ENCODE measurements at places on chromosomes 1 and 21. TPM values are rescaled to one million over a fixed set of nuclear protein-coding genes. Genes with fewer than 3 reads are reported as not detected.

DNA sequence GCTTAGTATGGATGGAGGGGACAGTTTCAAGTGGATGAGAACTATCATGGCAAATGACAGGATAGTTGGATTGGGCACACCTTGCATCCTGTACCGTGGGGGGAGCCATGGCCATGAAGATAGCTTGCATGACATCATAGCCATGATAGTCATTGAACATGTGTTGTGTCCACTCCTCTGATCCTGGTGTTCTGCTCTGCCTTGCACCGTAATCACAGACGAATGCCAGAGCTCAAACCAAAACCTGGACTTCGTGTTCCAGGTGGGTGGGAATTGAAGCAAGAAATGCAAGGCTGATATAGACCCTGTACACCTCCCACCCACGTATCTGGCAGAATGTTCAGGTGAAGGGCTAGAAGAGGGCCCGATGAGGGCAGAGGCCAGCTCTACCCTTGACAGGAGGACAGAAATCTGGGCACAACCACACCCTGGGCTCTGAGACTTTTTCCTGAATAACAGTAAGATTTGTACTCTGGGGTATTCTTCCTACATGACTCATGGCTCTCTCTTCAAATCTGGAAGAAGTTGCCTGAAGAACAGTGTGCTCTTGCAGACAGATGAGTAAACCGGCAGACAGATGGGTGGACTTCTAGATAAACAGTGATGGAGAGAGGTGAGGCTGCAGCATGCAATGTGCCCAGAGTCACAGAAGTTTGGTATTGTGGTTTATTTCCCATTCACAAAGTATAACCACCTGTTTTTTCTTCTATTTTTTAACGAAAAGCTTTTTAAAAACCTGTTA is 45.0 kb downstream of the KCNJ6 start:
- no peaks in the 10 kb centered on the region for H3K4me1 ChIP-seq
- DNase-seq: no peak
- no peak overlapping the region for H3K4me3 ChIP-seq
- no peak overlapping the region for H3K27ac ChIP-seq

DNA sequence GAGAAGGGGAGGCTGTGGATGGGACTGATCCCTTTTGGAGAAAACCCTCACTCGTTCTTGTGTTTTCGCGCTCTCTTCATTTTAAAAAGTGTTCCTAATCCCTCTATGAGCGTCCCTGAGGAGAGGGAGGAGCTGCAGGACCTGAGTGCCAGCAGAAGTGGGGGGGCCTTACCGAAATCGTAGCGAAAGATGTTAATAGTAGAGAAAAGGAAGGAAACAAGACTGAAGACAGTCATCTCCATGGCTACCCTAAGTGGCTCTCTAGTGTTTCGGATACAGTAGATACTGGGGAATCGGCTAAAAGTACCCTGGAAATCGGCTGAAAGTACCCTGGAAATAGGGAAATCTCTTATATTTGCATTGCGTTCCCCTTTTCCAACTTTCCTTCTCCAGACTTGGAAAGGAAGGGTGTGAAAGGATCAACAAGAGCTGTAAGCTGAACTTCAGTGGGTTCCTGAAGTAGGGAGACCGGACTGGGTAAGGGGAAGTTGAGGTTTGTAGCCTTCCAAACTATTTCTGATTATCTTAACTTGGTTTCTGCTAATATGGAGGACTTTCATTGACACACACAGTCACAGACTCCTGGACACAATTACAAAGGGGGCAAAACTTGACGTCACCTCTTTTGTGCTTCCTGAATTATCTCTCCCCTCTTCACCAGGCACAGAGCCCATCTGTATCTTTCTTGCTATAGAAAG is 486 bp upstream of the DSTYK start:
- H3K4me3 ChIP-seq: peak overlapping the region; percentile 93
- peaks cover 20% of the 10 kb centered on the region for H3K4me1 ChIP-seq
- no peak for DNase-seq
- H3K27me3 ChIP-seq: no peaks in the 10 kb centered on the region
- peak overlapping the region; percentile 98 for H3K27ac ChIP-seq
- H3K36me3 ChIP-seq: no peaks in the 10 kb centered on the region

The CCDC17 gene
- 0.11 TPM for polyA plus RNA-seq

DNA sequence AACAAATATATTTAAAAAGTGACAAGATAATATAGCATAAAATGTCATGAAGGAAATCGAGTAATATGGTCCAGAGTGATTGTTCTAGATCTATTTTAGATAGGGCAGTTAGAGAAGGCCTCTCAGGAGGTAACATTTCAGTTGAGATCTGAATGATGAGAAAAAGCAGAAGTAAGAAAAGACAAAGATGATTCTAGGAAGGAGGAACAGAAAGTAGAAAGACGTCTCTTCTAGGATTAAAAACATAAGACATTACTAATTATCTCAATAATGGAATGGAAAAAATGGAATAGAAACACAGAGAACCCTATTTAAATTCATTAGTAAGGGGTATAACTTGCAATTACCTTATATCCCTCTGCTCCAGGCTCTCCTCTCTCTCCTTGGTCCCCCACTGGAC is 130.0 kb upstream of the ZNHIT6 start:
- no peak overlapping the region for H3K4me3 ChIP-seq
- peaks cover 8% of the 10 kb centered on the region for H3K4me1 ChIP-seq
- no peaks in the 10 kb centered on the region for H3K27me3 ChIP-seq
- peak overlapping the region; percentile 0 for H3K27ac ChIP-seq
- peak; percentile 11 for DNase-seq

DNA sequence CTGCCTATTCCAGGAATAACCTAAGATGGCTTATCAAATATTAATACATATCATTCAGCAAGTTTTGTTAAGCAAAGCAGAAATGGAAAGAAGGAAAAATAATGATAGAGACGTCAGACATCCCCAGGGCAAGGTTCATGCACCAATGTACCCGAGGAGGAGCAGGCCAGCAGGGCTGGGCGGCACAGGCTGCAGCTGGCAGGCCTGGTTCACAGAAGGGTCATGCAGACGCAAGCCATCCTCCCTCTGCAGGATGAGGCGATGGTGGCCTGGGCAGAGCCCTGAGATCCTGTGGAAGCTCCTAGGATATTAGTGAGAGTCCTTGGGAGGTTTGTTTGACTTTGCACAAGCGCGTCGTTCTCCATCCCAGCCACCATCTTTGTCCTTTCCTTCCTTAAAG is 30.0 kb downstream of the BATF3 start:
- DNase-seq: no peak
- peaks cover 17% of the 10 kb centered on the region for H3K4me1 ChIP-seq
- peaks cover 39% of the 10 kb centered on the region for H3K27me3 ChIP-seq
- H3K4me3 ChIP-seq: no peak overlapping the region

DNA sequence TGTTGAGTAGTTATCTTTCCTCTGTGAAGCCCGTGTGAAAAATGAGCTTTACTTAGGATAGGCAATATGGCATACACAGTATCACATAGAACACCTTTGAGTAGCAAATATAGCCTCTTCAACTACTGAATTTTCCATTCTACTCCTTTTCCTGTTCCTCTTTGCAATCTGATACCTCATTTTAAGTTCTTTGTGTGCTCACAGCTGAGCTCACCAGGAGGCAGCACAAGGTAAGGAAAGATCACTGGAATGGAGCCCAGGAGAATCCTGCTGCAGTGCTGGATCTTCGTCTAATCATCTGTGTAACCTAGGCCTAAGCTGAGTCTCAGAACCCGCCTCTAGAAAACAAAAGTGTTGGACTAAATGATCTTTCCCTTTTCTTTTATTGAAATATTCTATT is 171.0 kb downstream of the LRRC40 start:
- no peaks in the 10 kb centered on the region for H3K36me3 ChIP-seq
- H3K4me3 ChIP-seq: no peak overlapping the region
- no peak overlapping the region for H3K27ac ChIP-seq
- peaks cover 4% of the 10 kb centered on the region for H3K4me1 ChIP-seq
- DNase-seq: no peak
- H3K27me3 ChIP-seq: no peaks in the 10 kb centered on the region

DNA sequence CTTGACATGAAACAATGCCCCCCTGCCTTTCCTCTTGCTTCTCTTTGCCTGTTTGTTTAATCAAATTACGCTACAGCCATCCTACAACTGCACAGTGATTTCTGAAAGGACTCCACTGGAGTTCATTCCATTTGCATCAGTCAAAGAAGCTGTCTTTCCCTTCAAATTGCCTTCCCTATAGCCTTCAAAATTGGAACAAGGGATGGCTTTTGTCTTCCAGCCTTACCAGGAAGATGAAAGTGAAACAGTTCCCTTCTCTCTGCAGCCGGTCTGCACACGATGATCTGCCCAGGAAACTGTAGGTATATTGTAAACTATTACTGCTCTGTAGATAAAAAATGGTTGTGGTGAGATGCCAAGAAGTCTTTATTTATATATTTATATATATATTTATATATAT is 65.6 kb upstream of the ETS2 start:
- H3K36me3 ChIP-seq: no peaks in the 10 kb centered on the region
- no peak for DNase-seq
- H3K27ac ChIP-seq: no peak overlapping the region
- no peak overlapping the region for H3K4me3 ChIP-seq

DNA sequence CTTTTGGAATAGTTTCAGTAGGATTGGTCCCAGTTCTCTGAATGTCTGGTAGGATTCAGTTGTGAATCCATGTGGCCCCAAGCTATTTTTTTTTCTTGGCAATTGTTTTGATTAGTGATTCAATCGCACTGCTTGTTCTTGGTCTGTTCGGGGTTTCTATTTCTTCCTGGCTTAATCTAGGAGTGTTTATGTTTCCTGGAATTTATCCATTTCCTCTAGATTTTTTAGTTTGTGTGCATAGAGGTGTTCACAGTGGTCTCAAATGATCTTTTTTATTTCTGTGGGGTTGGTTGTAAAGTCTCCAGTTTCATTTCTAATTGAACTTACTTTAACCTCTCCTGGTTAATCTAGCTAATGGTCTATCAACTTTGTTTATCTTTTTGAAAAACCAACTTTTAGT is 117.6 kb downstream of the NME7 start:
- H3K4me1 ChIP-seq: no peaks in the 10 kb centered on the region
- H3K36me3 ChIP-seq: no peaks in the 10 kb centered on the region
- no peak overlapping the region for H3K27ac ChIP-seq
- no peak for DNase-seq

- H3K36me3 ChIP-seq: no peaks in the 10 kb centered on the region
- peaks cover 4% of the 10 kb centered on the region for H3K4me1 ChIP-seq
- no peak overlapping the region for H3K27ac ChIP-seq
- no peak overlapping the region for H3K4me3 ChIP-seq
- DNase-seq: no peak
- no peaks in the 10 kb centered on the region for H3K27me3 ChIP-seq
These were observed 51.0 kb downstream of the DUSP10 start for GRCh38 chr1:221690858-221691257.

DNA sequence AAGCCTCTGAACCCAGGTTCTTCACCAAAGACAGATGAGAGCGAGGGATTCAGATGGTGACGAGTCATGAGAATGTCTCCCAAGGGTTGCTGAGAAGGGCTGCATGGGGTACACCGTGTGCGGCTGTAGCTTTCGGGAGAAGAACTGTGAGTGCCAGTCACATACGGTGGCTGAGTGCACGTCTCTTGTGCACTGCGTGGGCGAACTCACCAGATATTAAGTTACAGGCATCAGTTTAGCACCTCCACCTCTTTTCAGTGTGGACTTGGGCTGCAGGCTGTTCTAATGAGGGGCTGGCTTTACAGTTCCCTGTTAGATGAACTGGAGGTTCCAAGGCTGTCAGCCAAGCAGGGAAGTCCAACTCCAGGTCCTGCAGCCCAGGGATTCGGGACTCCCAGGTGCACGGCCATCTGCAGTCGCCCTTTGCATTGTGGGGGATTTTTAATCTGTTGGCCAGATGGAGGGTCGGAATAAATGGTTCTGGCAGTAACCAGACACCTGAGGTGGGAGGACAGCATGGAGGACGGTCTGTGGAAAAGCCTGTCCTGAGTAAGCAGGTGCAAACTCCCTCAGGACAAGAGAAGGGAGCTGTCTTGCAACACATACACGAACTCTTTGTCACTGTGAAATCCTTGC is 26.5 kb upstream of the AVPR1B start:
- DNase-seq: no peak
- H3K27ac ChIP-seq: no peak overlapping the region
- no peaks in the 10 kb centered on the region for H3K4me1 ChIP-seq
- H3K4me3 ChIP-seq: no peak overlapping the region
- H3K27me3 ChIP-seq: peaks cover 70% of the 10 kb centered on the region
- no peaks in the 10 kb centered on the region for H3K36me3 ChIP-seq

The LCE2A gene
- not detected for polyA plus RNA-seq

GRCh38 chr1:210771131-210771530 is 362.8 kb downstream of the KCNH1 start:
- H3K4me1 ChIP-seq: no peaks in the 10 kb centered on the region
- no peaks in the 10 kb centered on the region for H3K27me3 ChIP-seq
- no peaks in the 10 kb centered on the region for H3K36me3 ChIP-seq
- H3K4me3 ChIP-seq: no peak overlapping the region
- no peak overlapping the region for H3K27ac ChIP-seq
- DNase-seq: no peak

- no peak overlapping the region for H3K27ac ChIP-seq
- peaks cover 13% of the 10 kb centered on the region for H3K36me3 ChIP-seq
- no peaks in the 10 kb centered on the region for H3K4me1 ChIP-seq
- no peaks in the 10 kb centered on the region for H3K27me3 ChIP-seq
These were observed 915.2 kb downstream of the TTLL7 start for GRCh38 chr1:83083589-83084224.

DNA sequence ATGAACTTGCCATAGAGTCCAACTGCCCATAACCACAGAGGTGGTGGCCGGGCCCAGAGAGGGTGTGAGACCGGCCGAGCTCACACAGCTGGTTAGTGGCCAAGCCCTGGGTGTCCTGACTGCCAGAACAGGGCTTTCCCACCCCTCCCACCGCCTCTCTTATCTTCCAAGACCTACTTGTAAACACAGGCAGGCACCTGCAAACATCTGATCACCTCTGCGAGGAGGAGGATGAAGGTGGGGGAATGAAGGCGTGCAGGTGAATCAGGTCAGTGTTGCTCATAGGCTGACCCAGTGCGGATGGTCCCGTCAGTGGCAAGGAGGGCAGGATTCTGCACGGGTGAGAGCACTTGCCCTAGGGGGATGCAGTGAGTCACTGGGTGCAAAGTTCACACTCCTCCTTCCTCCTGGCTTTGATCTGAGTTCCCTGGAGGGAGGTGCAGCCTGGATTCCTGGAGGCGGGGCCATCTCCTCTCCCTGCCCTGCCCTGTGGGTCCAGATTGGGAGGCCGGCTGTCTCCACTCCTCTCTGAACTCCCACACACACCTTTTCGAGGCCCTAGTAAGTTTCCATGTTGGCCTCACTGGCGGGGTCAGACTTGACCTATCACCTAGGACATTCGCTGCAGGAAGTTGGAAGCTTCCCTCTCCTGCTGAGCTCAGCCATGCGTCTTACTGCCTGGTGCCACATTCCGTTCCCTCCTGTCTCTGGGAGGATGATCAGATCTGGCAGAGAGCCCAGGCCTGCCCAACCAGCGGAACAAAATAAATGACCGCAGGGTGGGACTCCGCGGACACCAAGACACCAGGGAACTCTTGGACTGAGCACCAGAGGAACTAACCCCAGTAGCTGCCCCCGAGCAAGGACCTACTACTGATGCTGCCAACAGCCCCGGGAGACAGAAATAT is 7.3 kb downstream of the UQCRHL start:
- no peak for DNase-seq
- no peak overlapping the region for H3K4me3 ChIP-seq
- no peaks in the 10 kb centered on the region for H3K36me3 ChIP-seq

Measured in naive B cell (primary cell).